GM12878 (cell line): ENCODE measurements at places on chromosomes 7 and 10. TPM values are rescaled to one million over a fixed set of nuclear protein-coding genes. Genes with fewer than 3 reads are reported as not detected.

DNA sequence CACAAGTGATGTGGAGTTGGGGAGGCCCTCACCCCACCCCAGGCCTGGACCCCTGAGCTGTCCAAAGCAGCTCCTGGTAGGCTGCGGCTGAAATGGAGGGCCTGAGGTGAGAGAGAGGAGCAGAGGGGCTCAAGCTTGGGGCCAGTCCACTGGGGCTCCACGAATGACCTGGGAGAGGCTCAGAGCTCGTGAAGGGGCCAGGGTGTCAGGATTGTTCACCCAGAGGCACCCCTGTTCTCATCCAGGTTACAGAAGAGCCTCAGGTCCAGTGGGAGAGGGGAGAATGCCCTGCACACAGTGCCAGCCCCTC is 102.2 kb upstream of the RET start:
- DNase-seq, result no peak

- no peak for DNase-seq
Observed at GRCh38 chr7:73726083-73726466, 6.6 kb upstream of the STX1A start.

GRCh38 chr7:10239695-10240345 is 733.9 kb upstream of the PHF14 start:
- DNase-seq, result no peak

GRCh38 chr10:14485986-14486385 is 155.3 kb upstream of the FRMD4A start:
- DNase-seq, result no peak

- DNase-seq, result no peak
Observed at GRCh38 chr7:12623885-12624498, 53.5 kb downstream of the SCIN start.

- no peak for DNase-seq
Observed at GRCh38 chr7:144452064-144452463, 48.6 kb upstream of the NOBOX start.

DNA sequence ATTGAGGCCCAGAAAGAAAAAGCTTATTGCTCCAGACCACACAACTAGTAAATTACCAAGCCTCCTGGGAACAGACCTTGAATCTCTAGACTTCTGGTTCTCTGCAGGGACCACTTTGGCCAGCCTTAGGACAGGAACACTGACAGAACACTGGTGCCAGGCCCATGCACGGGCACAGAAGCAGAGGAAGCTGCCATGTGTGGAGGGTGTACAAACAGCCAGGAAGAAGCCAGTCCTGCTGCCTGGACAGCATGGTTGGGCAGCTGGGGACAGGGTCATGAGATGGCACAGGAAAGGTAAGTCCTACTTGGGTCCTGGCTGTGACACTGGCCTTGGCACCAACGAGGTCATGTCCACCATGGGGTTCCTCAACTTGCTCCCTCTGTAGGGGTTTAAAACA is 19.2 kb downstream of the MMRN2 start:
- DNase-seq, result no peak

DNA sequence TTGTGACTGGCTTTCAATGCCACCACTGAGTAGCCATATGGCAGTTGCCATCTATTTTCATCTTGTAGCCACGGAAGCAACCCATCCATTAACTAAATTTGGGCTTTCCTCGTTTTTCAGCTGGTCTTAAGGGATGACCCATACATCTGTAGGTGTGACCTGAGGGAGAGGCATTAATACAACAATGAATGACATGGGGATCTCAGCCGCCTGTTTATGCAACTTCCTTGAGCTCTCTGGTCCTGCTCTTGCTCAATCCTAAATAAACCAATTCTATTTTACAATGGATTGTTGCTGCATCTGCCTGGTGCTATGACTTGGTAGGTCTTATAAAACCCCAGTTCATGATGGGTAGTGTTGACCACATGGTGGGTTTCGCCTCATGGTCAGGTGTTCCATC is 21.9 kb upstream of the ADAM22 start:
- DNase-seq, result no peak

DNA sequence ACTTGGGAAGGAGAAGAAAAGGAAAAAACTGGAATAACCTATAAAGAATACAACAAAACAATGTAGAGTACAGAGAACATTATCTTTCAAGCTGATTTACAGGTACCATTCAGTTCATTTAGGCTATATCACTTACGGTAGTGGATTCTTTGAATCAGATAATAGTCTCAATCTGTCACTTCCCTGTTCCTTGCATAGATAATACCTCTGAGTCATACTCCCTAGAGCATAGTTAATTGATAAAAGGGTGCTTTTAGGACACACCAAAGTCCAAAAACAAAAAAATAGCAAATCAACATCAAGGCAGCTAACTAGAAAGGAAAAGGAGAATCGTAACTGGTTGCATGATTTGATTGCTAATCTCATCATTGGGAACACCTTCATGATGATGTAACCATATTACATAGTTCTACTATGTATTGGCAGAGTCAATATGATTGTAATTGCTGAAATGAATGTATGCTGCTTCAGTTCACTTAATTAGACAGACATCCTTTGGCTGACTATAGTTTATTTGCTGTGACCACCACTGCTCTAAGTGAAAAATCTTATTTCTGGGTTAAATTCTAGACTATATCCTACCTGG is 844.4 kb downstream of the GATA3 start:
- no peak for DNase-seq

DNA sequence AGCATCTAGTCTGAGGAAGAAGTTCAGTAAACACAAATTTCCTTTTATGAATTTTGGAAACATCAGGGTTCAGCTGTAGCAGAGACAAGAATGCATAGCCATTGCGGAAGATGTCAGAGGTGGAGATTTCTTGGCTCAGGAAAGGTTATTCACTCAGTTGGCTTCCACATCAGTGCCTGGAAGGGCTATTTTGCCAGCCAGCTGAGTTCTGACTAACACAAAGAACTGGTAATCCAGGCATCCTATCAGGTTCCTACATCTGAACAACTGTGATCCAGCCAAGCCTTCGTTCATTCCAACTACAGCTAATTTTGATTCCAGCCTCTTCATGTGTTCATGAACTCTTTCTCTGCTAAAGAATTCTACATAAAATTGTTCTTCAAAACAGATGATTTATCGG is 965.6 kb downstream of the XPNPEP1 start:
- no peak for DNase-seq

DNA sequence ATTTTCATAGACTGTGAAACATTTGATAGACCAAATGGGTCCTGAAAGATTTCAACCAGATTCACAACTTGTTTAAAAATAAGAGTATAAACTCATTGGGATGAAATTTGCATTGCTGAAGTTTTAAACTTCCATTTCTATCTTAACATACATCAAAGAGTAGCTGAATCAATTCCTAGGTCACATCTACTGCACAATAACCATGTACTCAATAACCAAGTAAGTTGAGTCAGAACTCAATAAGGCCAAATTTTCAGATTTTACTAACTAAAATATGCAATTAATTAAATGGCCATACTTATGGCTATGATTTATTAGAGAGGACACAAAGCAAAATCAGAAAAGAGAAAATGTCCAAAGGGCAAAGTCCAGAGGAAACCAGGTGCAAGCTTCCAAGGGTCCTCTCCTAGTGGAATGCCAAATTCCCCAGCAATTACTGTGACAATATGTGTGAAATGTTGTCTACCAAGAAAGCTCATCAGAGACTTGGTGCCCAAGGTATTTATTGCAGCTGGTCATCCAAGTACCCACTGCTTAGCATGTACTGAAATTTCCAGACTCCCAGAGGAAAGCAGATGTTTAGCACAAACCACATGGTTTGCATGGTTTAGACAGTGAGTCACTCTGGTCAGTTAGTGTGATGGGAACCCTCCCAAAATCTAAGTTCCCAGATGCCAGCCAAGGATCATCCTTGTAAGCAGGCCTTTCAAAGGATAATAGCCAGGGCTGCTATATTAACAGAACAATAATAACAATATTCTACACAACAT is 238.9 kb downstream of the IPMK start:
- DNase-seq, result no peak

- no peak for DNase-seq
Observed at GRCh38 chr7:2823130-2823529, 21.0 kb downstream of the GNA12 start.

GRCh38 chr10:17650416-17650815 is 6.5 kb downstream of the STAM start:
- no peak for DNase-seq

DNA sequence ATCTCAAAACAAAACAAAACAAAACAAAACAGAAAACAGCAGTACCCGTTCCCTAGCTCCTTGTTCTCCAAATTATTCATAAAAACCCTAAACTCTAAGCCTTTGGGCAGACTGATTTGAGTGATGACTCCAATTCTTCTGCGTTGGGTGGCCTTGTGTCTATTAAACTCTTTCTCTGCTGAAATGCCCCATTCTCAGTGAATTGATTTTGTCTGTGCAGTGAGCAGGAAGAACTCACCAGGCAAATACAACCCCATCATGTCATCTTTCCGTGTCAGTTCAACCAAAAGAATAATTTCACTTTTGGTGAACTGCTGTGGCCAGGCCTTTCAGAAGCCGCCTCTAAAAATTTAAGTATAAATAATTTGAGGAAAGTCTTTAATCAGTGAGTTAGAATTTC is 18.5 kb upstream of the TSPAN13 start:
- no peak for DNase-seq

DNA sequence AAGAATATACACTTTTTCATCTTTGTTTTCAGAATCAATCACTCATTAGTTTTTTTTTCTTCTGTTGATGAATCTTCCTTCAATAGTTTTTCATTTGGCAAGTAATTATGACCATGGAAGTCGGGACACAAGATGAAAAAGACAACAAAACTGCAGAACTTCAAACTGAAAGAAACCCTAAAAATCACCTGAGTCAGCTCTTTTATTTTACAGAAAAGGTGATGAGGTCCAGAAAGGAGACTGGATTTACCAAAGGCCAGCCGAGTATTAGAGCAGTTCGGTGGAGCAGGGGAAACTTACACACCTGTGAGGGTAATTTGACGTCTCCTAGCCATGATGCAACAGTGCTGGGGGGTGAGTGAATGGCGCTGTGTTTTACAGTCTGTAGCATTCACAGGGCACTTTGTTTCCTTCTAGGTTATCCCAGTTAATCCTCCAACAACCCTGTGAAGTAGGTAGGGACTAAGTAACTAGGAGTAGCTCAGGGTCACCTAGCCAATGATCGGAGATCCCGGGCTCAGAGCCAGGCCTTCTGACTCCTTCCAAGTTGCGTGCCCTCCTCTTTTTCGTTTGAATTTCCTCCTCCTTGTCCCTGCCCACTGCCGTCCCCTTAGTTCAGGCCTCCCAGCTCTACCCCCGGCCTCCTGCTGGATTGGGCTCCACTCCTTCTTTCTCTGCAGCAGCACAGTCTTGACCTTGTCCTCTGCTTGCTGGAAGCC is 14.0 kb downstream of the RBM20 start:
- DNase-seq, result no peak

DNA sequence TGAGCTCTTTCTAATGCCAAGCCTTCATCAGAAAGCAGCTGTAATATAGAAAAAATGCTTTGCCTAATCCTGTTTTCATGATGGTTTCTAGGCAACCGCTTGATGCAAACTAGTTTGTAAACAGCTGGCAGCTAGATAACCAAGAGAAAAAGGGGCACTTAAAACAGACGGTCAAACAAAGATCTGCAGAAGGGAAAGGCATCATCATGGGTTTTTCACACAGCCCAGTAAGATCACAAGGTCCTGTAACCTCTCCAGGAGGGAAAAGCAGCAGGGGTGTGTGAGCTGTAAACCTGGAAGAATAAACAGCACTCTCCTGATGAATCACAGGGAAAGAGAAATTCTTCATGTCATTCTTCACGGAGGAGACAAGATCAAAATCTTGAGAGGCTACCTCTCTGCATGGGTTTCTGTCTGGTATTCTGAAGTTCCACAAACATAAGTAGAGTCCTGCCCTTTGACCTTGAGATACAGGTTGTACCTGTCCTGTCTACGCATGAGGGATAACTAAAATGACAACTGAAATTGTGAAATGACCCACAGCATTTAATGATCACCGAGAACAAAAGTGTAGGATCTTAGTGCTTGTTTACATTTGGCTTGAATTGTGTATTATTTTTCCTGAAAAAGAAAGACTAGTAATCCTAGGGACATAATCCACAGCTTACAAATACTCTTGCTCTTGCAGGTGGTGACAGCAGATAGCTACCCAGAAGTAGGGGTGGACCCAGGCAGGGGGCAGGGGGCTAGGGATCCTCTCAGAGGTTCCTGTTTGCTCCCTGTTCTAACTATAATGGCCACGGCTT is 48.0 kb downstream of the CREB3L2 start:
- no peak for DNase-seq

DNA sequence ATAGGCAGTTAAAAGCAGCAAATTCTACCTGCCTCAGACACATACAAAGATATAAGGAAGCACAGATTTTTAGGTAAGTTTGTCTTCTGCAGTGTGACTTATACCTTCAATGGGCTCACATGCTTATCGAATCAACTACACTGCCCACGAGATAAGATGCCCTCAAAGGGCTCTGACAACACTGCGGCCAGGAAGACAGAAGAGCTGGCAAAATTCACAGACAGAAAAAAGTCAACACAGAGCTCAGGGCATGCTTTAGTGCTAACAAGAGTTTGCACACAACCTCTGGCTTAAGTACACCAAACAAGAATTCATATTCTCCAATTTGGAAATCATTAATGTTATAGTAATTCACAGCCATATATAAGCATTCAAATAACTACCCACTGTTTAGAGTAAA is 62.3 kb downstream of the LARP4B start:
- no peak for DNase-seq

- DNase-seq, result no peak
Observed at GRCh38 chr10:126911301-126911700, 6.1 kb downstream of the DOCK1 start.

GRCh38 chr10:12707461-12708185 is 293.9 kb downstream of the CCDC3 start:
- DNase-seq, result peak; percentile 11

DNA sequence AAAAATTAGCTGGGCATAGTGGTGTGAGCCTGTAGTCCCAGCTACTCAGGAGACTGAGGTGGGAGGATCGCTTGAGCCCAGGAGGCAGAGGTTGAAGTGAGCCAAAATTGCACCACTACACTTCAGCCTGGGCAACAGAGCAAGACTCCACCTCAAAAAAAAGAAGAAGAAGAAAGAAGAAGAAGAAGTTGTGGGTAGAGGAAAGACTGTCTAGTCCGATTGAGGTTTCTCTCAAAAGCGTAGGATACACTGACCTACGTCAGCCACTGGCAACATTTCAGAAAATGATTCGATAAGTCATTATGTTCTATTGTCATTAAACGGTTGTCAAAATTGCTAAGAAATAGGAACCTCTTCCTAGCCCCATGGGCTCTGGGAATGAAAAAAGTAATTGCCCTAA is 22.3 kb upstream of the RHBDD2 start:
- no peak for DNase-seq

GRCh38 chr10:47255866-47256265 is 44.1 kb upstream of the GDF10 start:
- no peak for DNase-seq

The DKK1 gene
- total RNA-seq, result 0.77 TPM in 1 of 2 replicates, not detected in the other

The AKR1C3 gene
- 0.26 TPM in 1 of 2 replicates, not detected in the other for total RNA-seq

The OR2A1 gene
- not detected in 2 replicates for total RNA-seq

The PON1 gene
- total RNA-seq, result 0.26 and 0.40 TPM in 2 replicates

The SDHAF3 gene
- total RNA-seq, result 25.0 and 29.3 TPM in 2 replicates

The MYO3A gene
- not detected in 2 replicates for total RNA-seq

The CCL26 gene
- not detected in 2 replicates for total RNA-seq

The ETV1 gene
- 0.13 and 0.28 TPM in 2 replicates for total RNA-seq

The ADRB1 gene
- 3.9 and 4.5 TPM in 2 replicates for total RNA-seq
